ENCODE measurements at places on chromosomes 3 and 15.

- peak; percentile 94 for DNase-seq
These were observed 225 bp downstream of the RHOA start for GRCh38 chr3:49411535-49411967.

DNA sequence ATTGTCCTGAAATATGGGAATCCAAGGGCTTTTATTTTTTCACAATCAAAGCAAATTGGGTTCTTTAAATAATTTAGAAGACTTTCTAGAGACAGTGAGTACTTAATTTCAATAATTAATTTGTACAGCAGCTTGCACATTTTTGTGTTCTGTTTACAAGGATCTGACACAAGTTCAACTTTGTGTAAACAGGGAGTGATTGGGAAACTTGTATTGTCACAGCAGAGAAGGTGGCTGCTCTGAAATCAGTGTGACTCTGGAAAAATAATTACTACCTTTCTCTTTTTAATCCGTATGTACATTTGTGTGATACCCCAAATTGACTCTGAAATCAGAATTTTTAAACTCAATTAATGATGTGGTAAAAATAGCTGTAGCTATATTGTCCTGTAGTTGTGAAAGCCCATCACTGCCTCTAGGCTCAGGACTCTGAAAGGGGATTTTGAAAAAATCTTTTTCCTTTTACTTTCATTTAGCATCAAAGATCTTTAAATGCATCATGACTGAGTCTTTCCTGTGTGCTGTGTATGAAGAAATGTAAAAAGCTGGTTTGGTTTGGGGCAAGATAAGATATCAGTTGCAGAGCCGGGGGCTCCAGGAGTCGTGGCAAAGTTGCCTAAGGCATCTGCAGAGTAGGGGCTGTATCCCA, 45.1 kb downstream of the MFSD1 start:
- no peak for DNase-seq

DNA sequence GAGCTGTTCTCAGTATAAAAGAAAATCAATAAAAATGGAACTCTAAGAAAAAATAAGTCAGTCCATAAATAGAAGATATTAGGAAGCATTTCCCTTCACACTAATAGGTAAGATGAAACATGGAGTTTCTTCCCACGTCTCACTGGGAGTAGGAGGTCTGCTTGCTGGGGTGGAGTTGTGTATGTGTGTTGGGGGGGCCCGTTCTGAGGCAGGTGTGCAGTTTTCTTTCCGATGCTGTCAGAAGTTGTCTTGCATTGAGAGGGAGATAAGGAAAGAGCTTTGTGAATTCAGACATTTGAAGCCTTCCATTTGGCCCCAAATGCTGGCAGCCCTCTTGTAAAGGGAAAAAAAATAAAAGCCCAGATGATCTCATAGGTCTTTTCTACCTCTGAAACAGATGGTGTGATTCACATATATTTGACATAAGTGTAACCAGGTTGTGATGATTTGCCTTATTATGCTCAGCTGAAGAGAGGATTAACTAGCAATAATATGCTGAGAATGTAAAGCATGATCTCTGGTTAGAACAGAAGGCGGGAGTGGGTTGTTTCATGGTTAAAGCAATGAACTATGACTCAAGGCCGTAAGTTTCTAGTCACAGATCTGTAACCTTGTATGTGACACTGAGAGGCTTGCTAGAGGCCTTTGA, 8.8 kb downstream of the RASGRP1 start:
- peak; percentile 37 for DNase-seq

DNA sequence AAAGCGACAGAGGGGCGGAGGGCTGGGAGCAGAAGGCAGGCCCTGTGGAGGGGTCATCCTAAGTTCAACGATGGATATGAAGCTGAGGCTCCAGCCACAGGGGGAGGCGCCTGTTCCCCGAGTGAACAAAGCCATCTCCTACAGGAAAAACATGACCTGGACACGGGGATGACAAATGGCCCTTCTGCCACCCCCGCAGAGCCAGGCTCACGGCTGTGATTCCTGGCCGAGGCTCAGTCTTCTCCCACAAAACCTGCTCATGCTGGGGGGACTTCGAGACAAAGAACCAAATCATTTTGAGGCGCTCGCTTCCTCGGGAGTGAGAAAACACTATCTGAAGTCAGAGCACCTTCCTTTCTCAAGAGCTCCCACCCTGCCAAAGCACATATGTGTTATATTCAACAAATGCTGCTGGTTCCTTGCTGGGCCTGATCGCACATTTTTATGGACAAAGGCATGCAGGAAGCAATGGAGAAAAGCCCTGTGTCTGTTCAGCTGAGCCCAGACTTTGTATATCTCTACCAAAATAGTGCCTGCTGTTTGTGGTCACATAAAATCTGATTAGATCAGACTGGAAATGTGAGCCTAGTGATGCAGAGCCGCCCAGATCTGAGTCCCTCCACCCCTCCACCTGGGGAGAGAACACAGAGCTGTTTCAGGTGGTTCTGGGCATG, 5.6 kb downstream of the RBP1 start:
- DNase-seq: no peak

GRCh38 chr3:12268049-12268735, 20.7 kb upstream of the PPARG start:
- DNase-seq: peak; percentile 60

DNA sequence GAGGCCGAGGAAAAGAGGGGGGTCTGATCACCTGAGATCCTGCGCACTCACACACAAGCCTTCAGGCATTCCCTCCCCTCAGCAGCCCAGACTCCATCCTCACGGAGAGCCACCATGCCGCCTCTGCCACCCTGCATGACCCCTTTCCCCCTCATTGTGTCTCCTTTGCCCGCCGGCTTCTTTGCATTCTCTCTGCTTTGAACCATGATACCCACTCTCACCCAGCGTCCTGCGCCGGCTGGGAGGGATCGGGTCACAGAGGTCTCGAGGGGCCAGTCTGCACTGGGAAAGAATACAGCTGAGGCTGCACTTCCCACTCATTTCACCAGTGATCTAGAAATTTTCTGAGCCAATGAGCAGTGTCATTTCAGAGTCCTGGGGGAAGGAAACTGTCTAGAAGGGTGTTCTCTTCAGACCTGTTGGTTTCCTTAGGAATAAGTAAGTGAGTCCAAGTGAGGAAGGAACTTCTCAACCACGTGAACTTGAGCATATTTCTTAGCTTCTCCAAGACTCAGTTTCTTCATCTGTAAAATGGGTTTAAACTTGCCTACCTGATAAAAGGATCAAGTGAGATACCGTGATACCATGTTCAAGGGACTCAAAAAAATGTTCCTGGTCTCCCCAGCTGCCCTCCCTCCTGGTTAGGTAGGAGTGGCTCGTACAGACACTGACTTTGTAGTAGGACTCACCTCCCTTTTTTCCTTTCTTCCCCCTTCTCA, 96.7 kb downstream of the TOP2B start:
- DNase-seq: no peak

DNA sequence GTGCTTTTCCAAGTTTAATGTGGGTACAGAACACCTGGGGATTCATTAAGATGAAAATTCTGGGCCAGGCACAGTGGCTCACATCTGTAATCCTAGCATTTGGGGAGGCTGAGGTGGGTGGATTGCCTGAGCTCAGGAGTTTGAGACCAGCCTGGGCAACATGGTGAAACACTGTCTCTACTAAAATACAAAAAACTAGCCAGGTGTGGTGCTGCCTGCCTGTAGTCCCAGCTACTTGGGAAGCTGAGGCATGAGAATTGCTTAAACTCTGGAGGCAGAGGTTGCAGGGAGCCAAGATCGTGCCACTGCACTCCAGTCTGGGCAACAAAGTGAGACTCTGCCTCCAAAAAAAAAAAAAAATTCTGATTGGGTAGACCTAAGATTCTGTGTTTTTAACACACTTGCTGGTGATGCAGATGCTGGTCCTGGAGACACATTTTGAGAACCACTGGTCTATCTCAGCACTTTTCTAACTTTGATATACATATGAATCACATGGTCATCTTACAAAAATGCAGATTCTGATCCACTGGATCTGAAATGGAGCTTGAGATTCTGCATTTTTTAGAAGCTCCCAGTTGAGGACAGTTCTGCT, 223.8 kb upstream of the SATB1 start:
- DNase-seq: no peak

DNA sequence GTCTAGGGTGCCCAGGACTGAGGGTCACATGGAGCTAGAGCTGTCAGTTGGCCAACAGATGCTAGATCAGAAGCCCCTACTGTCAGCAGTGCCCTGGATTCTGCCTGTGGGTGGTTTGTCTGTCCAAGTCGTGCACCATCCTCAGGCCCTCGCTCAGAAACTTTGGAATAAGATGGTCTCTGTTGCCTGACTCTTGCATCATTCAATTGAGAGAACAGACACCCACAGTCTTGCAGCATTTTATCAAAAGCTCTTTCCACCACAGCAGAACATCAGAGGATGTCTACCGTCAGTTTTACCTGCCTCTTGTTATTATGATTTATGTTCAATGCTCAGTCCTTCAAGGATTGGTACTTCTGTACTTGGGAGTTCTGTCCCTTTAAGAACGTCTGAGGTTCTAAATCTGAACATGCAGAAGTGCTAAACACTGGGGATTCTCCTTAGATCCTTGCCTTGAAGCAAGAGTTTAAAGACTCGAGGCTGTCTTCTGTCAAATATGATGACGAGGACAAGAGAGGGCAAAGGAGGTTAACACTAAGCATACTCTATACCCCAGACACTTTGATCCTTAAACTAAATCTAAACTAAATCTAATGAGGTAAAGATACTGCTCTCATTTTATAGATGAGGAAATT, 4.8 kb downstream of the AQP9 start:
- DNase-seq: peak; percentile 38
